ENCODE measurements at places on chromosomes 11 and 22. TPM values are rescaled to one million over a fixed set of nuclear protein-coding genes. Genes with fewer than 3 reads are reported as not detected.

The ACAT1 gene
- total RNA-seq: 30.7 TPM

The OTUB1 gene
- total RNA-seq: 75.8 TPM

The FERMT3 gene
- total RNA-seq: 108 TPM

The HBE1 gene
- total RNA-seq: not detected

The C11orf65 gene
- total RNA-seq: 0.75 TPM

The EPS8L2 gene
- 9.7 TPM for total RNA-seq

The FDX1 gene
- total RNA-seq: 11.0 TPM

The CREB3L1 gene
- not detected for total RNA-seq

The RDX gene
- 11.7 TPM for total RNA-seq

All from naive thymus-derived CD8-positive, alpha-beta T cell (primary cell).